ENCODE measurements at places on chromosomes 12 and 14.

DNA sequence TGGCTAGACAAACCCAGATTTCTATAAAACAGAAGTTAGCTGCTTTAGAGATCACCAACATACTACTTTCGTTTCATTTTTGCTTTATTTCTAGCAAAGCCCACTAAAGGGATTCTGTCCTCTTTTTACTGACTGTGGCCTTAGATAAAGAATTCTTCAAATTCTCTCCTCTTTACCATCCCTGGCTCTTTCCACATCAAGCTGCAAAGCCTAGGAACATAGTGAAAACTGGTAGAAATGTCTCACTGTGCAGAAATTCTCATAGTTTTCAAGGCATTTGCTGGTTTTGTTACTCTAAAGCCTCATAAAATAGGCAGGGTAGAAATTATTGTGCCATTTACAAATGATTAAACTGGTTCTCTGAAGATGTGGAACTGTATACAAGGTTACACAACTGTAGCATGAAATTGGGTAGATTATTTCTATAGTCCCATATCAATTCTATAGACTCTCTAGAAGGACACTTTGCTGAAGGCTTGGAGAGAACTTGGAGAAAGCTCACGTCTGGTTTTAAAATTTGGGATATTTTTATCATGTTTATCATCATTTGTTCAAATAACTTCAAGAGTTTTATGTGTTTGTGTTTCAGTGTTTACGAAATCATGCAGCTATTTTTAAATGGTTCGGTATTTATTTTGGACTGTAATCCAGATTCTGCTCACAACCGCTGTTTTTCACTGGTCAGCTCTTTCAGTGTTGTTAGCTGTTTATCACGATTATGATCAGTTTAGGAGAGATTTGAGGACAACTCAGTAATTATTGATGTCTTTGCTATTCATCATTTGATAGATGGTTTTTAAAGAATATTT, 36.7 kb upstream of the CSRP2 start:
- no peak for DNase-seq

DNA sequence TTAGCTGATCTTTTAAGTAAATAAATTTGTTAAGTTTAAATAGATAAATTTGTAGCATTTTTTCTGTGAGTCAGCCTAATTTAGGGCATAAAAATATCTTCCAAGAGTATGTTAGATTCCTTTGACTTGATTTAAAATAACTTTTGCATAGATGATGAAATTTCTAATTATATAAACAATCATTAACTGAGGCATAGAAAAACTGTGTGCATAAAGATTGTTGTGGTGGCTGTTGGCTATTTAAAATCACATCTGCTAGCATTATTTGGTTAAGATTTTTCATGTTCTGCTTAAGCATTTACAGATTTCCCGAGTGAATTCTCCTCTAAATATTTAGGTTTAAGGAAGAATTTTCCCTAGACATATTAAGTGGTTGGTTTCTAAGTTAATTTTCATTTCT, 223.2 kb downstream of the FSCB start:
- DNase-seq: no peak

GRCh38 chr12:43841253-43841652, 5.4 kb downstream of the TMEM117 start:
- DNase-seq: no peak

GRCh38 chr12:29191267-29191850, 42.3 kb downstream of the FAR2 start:
- DNase-seq: no peak

GRCh38 chr14:60164404-60164711, 840 bp downstream of the DHRS7 start:
- no peak for DNase-seq

- no peak for DNase-seq
Observed at GRCh38 chr14:74238974-74239847, at the start of gene VSX2. Gene VSX2, plus strand, starts transcription at chr14:74239449. Its CDS starts 113 bp downstream, at chr14:74239562.

DNA sequence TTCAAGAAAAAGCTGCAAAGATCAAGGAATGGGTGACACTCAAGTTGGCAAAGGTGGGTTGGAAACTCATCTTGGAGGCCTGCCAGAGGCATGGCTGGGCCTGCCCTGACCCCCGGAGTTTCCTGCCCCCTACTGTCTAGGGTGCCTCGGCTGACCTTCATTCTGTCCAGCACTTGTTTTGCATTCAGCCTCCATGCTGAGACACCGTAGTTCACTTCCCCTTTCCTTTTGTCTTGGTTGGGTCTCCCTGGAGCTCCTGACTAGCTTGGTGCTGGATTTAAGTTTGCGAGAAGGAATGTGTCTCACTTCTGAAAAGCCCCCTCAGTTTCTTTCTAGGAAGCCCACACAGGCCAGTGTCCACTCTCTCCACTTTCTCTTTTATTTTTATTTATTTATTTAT, 26.5 kb downstream of the PLEKHH1 start:
- DNase-seq: no peak

- no peak for DNase-seq
Observed at GRCh38 chr12:121765573-121765972, 27.9 kb downstream of the RHOF start.

GRCh38 chr14:21018781-21019180, 6.1 kb downstream of the NDRG2 start:
- DNase-seq: no peak

DNA sequence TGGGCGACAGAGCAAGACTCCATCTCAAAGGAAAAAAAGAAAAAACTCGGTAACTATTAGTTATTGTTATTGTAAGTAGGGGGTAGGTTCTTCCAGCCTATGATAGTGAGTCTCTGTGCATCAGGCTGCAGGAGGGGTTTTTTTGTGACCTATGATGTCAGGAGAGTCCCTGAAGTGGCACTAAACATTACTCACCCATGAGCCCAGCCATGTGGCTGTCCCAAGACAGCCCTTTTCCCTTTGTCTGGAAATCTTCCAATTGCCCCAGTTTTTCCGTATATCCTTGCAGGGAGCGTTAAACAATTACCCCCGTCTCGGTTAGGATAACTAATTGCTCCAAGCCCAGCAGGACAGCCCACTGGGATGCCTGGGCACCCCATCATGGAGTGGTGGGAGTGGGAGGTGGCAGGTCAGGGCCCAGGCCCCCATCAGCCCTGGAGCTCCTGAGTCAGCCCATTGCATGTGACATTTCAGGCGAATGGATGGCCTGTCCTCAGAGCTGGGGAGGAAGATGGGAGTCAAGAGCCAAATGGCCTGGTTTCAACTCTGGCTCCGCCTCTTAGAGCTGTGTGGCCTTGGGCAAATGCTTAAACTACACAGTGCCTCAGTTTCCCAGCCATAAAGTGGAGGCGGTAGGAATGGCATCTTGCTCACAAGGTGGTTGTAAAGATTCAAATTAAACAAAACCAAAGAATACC, 16.4 kb downstream of the PHETA1 start:
- DNase-seq: no peak

- no peak for DNase-seq
Observed at GRCh38 chr12:26122681-26123481, 2.0 kb downstream of the BHLHE41 start.

- no peak for DNase-seq
Observed at GRCh38 chr12:112617153-112617505, 174.4 kb upstream of the RPH3A start.

DNA sequence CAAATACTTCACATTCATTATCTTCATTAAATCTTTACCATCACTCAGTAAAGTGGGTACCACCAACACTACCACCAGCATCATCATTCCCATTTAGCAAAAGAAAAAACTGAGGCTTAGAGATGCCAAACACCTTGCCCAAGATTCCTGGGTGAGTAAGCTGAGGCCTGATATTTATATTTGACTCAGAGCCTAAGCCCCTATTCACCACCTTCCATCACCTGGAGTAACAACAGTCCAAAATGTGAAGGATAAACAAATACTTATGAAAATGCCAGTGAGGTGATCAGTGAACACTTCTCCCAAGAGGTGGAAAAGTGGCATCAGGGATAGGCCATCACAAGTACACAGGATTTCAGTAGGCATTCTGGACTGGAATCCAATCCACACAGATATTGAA, 3.7 kb downstream of the SLC38A1 start:
- no peak for DNase-seq

- DNase-seq: no peak
Observed at GRCh38 chr12:74170645-74171477, 366.8 kb upstream of the ATXN7L3B start.

- no peak for DNase-seq
Observed at GRCh38 chr12:20063116-20063515, 305.2 kb upstream of the PDE3A start.

DNA sequence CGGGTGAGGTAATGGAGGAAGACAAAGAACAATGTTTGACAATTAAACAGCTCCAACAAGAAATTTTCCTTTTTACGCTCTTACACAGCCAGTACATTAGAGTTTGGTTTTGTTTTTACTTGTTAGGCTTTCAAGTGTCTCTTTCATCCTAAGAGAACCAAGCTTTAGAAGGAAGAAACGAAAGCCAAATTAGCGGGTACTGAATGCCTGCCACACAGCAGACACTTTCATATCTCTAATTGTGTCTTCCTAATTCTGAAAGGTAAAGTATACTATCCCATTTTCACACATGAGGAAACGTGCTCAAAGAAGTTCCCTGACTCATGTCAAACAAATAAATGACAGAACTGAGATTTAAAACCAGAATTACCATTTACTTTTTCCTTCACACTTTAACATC, 65.0 kb downstream of the CDK17 start:
- DNase-seq: no peak

DNA sequence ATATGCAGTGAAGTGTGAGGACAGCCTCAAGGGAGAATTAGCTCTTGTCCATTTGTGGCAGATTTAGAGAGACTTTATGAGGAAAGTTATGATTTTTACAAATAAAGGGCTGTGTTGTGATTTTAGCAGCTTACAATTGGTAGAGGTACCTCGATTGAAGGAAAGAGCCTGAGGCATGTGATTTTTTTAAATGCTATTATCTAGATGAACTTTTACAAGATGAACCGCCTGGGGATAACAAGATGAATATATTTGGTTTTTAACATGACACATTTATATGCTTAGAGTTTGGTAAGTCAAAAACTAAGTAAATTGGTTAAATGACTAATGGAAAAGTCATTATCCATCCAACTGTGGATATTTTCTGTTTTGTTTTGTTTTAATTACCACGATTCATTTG, 52.6 kb downstream of the AEBP2 start:
- no peak for DNase-seq

DNA sequence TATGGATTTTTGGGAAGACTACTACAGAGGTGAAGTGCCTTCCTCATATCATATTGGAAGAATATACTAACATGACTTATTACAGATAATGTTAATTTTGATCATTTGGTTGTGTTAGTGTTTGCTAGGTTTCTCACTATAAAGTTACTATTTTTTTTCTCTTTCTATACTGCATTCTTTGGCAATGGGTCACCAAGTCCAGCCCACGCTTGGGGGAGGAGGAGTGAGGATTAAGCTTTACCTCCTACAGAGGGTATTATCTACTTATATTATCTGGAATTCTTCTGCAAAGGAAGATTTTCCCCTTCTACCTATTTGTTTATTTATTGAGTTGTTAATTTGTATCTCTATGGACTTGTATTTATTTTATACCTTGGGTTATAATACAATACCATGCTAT, 31.5 kb downstream of the SCN8A start:
- no peak for DNase-seq

DNA sequence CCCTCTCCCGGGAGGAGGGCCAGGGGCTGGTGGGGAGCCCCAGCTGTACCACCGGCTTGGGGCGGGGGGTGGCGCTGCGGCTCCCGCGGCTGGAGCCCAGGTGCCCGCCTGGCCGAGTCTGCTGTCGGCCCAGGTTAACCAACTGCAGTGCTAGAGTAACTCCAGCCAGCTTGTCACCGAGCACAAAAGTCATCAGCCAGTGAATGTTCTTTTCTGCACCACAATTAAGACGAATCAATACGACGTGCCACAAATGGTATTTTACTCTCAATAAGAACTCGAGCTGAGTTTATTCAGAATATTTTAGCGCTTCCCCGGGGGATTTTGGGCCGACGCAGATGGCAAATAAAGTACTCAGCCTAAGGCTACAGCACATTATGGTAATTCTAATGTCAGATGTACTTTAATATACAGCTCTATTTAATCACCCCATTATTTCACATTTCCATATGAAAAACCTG, 83.2 kb downstream of the BCL11B start:
- DNase-seq: no peak

DNA sequence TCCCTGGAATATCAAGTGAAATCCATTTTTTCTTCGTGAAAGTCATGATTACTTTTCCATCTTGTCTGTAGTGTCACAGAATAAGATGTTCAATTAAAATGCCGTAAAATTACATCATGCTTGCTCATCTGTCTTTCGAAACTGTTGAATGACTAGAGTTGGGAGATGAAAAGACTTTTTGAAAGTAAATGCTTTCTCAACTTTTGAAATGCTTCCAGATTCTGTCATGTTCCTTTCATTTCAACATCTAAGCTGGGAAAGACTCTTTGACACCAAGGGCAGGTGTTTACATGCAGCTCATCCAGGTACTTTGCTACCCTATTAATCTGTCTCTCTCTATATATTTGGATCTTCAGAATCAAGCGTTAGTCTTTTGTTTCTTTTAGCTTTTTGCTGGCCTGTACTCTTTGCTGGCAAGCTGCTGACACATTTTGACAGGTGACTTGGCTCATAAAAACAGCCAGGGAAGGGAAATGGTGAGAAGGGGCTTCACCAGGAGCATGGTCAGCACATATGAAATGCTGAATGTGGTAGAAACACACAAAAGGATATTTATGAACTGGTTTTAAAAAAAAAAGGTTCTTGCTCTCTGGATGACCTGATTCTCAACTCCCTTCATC, 77.0 kb upstream of the METAP2 start:
- DNase-seq: no peak

GRCh38 chr12:8037046-8037663, 4.6 kb downstream of the FOXJ2 start:
- DNase-seq: no peak

GRCh38 chr14:31283578-31284252, 76.1 kb upstream of the HECTD1 start:
- DNase-seq: no peak

DNA sequence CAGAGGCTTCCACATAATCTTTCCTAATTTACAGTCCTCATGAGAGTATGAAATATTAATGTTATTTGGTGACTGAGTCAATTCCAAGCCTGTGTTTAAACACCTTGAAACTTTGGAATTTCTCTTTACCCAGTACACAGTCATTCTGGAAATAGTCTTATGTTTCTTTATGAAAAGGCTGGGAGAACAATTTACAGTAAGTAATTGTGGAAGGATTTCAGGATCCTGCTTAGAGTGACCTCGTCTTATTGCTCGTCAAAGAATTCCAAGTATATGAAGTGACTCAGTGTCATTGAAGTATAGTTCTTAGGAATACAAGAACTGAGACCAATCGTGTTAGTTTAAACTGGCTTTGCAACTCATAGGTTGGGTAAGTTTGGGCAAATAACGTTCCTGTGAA, 634.2 kb downstream of the SLC16A7 start:
- no peak for DNase-seq

DNA sequence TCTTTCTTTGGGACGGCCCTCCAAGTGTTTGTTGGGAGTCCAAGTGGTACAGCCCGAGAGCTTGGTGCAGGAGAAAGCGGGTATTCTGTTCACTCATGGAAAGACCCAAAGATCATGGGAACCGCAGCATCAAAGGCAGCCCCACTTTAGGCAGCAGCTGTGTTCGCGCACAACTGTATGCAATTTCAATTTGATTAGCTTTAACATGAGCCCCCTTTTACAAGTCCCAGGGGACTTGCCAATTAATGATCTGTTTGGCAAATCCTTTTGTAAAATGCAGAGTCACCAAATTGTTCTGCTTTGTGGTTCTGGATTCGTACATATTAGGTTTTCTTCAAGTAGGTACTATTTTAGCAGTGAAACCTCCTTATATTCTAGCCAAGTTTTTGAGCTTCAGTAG, 217.7 kb downstream of the AACS start:
- no peak for DNase-seq
